NCI-H524 treated with DMSO at 0.1 percent for 48 hours (cell line): ENCODE measurements at places on chromosomes 1 and 21.

- no peak for DNase-seq
These were observed 6.3 kb upstream of the ERRFI1 start for GRCh38 chr1:8032366-8032910.

- DNase-seq = no peak
These were observed 21.6 kb upstream of the TEKT2 start for GRCh38 chr1:36062315-36062714.

- no peak for DNase-seq
These were observed 494.2 kb downstream of the KIF26B start for GRCh38 chr1:245648749-245649522.

DNA sequence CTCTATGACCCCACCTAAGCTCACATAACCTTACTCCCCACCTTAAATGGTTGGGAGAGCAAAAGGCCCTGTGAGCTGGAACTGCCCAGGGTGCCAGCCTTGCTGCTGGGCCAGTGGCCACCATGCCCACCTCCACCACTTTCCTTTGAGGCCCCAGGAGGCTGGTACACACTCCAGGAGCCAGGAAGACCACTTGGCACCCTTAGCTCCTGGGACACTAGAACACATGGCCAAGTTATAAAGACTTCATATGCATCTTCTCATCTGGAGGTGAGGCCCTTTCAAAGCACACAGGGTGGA is 21.9 kb downstream of the CAPZB start:
- DNase-seq = no peak

DNA sequence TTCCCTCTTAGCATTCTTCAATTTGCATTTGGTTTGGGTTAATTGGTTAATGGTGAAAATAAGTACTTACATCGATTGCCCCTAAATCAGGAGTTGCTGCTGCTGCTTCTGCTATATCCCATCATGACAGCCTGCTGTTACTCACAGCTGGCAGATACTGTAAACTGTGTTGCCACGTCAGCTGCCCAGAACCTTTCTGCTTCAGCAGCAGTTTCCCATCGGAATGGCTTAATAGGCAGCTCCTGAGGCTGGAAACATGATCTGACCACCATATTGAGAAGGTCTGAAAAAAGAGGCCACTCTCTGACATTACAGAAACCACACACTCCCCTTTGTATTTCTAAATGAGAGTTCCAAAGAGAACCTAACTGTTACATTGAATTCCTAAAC is 14.3 kb upstream of the SEC16B start:
- DNase-seq = peak; percentile 32

- no peak for DNase-seq
These were observed 286.8 kb downstream of the LMO4 start for GRCh38 chr1:87615491-87615890.

DNA sequence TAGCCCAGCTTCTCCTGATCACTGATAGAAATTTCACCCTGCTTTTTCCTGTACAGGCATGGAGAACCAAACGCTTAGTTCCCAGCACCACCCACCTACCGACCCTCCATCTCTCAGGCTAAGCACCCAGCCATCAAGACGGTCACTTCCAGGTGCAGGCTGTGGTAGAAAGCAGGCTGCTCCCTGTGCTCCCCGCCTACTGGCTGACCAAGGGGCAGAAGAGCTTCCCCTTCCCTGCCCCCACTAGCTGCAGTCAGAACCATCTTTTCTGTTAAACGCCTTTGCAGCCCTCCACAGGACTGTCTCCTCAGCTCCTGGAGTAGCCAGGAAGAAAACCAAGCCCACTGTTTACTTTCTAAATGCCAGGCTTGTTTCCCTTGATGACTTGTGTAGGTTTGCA is 23.0 kb downstream of the SPATA46 start:
- DNase-seq = no peak

DNA sequence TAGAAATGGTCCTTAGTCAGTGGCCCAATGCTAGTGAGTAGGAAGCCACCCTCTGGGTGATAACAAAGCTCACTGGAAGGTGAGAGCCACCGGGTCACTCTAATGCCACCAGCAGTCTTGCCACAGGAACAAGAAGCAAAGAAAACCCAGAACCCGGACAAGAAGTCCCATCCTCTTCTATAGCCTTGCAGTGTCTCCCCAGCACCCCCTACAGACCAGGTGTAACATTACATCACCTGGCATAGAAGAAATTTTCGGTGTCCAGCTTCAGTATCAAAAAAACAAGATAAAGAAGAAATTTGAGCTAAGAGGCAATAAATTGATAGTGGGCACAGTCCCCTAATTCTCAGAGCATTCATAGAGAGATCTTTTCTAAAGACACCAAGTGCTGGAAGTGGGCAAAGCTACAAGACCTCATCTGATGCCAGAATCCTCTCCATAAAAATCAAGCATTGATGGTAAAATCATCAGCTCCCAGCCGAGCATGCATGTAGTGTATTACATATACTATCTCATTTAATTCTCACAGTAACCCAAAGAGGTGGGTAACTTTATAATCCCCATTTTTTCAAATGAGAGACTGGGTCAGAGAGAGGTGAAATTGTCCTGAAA is 491.0 kb downstream of the MATN1 start:
- DNase-seq = no peak

DNA sequence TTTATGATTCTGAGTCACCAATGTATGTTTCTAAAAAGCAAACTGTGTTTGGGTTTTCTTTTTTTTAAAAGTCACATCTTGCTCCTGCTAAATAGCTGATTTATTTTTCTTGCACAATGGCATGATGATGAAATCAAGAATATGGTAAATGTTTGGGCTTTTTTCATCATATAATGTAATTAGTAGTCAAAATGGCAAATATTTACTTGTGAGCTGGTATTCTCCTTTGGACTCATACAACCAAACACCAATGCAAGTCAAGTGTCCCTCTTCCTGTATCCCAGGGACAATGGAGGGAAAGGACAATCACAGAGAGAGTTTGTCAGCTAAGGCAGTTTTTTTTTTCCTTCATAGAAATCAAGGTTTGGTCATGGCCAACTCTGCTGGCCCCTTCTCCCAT is 94.6 kb upstream of the RALGPS2 start:
- DNase-seq = no peak

- no peak for DNase-seq
These were observed 472.3 kb upstream of the VAMP3 start for GRCh38 chr1:7298749-7299151.

- no peak for DNase-seq
These were observed 11.7 kb upstream of the SYPL2 start for GRCh38 chr1:109454497-109455133.

DNA sequence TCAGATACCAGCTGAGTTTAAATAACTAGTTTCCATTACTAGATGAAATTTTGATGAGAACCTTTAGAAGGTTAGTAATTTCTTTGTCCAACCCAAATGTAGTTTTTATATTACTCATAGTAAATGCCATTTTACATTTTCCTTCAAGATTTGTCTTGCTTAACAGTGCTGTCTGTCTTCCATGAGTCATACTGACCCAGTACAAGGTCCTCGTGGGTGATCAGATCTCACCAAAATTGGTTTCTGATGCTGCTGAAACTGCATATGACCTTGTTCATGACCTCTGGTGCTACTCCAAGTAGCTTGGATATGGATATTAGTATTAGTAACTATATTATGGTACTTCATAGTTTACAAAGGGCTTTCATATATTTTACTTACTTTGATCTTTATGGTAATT is 207.1 kb downstream of the RYR2 start:
- no peak for DNase-seq

- DNase-seq = no peak
These were observed 18.9 kb downstream of the FAAH start for GRCh38 chr1:46412893-46413595.

GRCh38 chr1:103365860-103366569 is 159.5 kb upstream of the RNPC3 start:
- DNase-seq = no peak

GRCh38 chr1:25051504-25051903 is 121.4 kb upstream of the RUNX3 start:
- DNase-seq = no peak

GRCh38 chr1:223629126-223629457 is 36.4 kb downstream of the CAPN8 start:
- DNase-seq = no peak

- no peak for DNase-seq
These were observed 20.9 kb downstream of the MCOLN3 start for GRCh38 chr1:85027242-85027983.

- peak; percentile 25 for DNase-seq
These were observed at the start of gene IL12RB2 for GRCh38 chr1:67307251-67308060. IL12RB2 (plus strand) TSS chr1:67307873; CDS start chr1:67320369, 12,496 bp downstream.

DNA sequence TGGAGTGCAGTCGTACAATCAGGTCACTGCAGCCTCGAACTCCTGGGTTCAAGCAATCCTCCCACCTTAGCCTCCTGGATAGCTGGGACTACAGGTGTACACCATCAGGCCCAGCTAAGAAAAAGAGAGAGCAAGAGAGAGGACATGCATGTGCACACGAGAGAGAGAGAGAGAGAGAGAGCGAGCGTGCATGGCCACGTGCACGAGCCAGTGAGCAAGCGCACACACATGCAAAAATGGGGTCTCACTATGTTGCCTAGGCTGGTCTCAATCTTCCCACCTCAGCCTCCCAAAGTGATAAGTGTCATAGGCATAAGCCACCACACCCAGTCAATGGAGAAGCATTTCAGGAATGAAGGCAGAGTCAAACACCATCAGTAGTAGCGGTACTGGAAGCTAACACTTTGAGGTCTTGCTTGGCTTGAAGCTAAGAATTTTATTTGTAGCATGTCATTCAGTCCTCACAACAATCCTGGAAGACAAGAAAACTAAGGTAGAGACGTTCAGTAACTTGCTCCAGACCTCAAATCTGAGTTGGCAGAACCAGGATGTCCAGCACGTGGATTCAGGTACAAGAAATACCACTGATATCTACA is 14.5 kb downstream of the GNB1 start:
- no peak for DNase-seq

- no peak for DNase-seq
These were observed 20.6 kb upstream of the KCNJ15 start for GRCh38 chr21:38236232-38236631.

GRCh38 chr1:941588-942383 is 17.3 kb downstream of the NOC2L start:
- no peak for DNase-seq

DNA sequence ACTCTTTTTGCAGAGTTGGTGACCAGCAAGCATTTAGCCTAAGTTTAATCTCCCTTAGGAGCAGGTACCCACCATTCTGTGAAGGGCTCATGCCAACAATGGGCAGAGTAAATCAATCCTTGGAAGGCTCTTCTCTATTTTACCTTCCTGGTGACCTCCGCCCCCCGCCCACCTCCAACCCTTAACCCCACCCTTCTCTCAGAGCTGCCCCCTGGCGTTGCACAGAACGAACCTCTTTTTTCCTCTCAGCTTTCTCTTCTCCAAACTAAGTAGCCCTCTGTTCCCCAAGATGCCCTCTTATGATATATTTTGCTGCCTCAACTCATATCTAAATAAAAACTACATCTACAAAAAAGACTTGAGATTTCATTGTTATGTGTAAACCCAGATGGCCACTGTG is 186.8 kb downstream of the SEC16B start:
- DNase-seq = no peak

GRCh38 chr1:166908942-166909341 is 32.9 kb upstream of the TADA1 start:
- DNase-seq = no peak

GRCh38 chr1:242847390-242847993 is 323.0 kb upstream of the PLD5 start:
- no peak for DNase-seq

- DNase-seq = no peak
These were observed 9.6 kb downstream of the PM20D1 start for GRCh38 chr1:205840146-205840923.

DNA sequence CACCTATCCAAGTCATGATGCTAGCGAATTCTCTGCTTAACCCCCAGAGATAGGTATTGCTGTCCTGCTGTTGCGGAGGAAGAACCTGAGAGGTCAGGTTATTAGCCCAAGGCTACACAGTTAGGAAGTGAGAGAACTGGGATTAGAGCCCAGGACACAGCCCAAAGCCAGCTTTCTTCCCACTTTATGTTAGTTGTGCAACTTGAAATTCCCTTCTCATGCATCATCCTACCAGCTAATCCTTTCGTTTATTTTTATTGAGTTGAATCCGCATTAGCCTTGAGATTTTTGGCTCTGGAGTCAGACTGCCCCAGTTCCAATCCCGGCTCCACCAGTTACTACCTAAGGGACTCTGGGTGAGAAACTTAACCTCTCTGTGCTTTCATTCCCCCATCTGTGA is 65.4 kb downstream of the PLEKHA6 start:
- DNase-seq = no peak

DNA sequence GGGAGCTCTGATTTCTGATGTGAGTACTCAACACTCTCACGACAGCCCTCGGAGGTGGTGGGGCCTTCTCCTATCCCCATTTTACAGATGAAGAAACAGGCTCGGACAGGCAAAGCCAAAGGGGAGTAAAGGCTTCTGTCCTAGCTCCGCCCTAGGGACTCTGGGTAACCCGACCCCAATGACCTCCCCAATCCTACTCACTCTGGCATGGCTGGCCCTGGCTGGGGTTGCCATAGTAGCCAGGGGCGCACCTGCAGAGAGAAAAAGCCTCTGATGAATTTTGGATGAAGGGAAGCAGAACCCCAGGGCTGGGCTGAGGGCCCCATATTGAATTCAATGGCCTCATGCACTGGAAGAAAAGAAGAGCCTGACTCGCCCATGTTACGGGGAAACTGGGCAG is 61.1 kb downstream of the LDLRAD2 start:
- no peak for DNase-seq

DNA sequence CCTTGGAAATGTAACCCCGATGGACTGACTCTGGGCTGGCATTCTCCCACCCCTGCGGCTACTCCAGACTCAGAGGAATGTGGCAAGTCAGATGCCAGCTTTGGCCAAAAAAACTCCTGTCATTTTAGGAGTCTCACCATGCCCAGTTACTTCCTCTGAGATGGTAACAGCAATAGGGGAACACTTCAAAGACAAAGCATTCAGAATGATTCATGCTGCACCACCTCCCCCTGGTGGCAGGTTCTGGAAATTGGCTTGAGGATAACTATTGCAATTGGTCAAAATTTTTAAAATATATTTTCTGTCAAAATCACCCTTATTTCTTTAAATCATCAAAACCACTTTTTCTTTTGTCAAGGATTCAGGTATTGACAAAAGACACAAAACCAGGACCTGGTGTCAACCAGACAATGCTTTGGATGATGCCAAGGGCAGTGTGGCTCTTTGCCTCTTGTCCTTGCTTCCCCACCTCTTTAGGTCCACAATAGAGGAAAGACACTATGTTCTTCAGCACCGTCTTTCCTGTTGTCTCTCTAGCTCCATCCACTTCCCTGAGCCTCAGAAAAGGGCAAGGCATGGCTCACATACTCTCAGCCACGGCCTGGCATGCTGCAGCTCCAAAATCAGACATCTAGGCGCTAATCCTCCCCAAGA is 9.9 kb upstream of the CDCA8 start:
- DNase-seq = no peak
